ENCODE measurements at places on chromosomes 6 and 20. TPM values are rescaled to one million over a fixed set of nuclear protein-coding genes. Genes with fewer than 3 reads are reported as not detected.

GRCh38 chr6:134610411-134610810, 292.5 kb upstream of the SGK1 start:
- no peak for DNase-seq

Gene BHLHE23
- not detected for total RNA-seq

Gene C20orf202
- total RNA-seq = not detected

Gene CBFA2T2
- total RNA-seq = 22.5 TPM

Gene HLA-G
- total RNA-seq = not detected

Measured in tibial nerve (tissue), 4 donors.